Dermis lymphatic vessel endothelial cell (primary cell): ENCODE measurements at places on chromosomes 4 and X. TPM values are rescaled to one million over a fixed set of nuclear protein-coding genes. Genes with fewer than 3 reads are reported as not detected.

F11 gene
- total RNA-seq, result not detected in 2 replicates

PLS3 gene
- 320 and 419 TPM in 2 replicates for total RNA-seq

SH3D19 gene
- 42.6 and 46.3 TPM in 2 replicates for total RNA-seq

C4orf36 gene
- total RNA-seq, result 0.22 and 0.52 TPM in 2 replicates

LIMCH1 gene
- 29.8 and 48.2 TPM in 2 replicates for total RNA-seq
